ENCODE measurements at places on chromosomes 3 and 15. TPM values are rescaled to one million over a fixed set of nuclear protein-coding genes. Genes with fewer than 3 reads are reported as not detected.

DNA sequence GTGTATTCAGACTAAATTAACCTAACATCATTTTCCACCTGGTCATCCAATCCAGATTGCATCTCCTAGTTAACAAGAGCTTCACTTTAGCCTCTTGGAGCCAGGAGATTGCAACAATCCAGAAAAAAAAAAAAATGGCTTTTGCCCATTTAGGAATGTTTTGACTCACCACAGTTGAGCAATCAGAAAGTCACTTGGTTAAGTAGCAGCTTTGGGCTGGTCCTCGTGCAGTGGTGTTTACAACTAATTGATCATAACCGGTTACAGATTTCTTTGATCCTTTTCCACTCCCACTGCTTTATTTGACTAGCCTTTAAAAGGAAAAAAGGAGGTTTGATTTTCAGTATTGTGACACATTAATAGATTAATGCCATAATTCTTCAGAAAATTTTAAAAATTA, 688.8 kb upstream of the CCDC54 start:
- H3K4me1 ChIP-seq = no peaks in the 10 kb centered on the region
- no peak overlapping the region for H3K4me3 ChIP-seq
- no peak overlapping the region for H3K27ac ChIP-seq
- DNase-seq = no peak
- no peaks in the 10 kb centered on the region for H3K27me3 ChIP-seq

DNA sequence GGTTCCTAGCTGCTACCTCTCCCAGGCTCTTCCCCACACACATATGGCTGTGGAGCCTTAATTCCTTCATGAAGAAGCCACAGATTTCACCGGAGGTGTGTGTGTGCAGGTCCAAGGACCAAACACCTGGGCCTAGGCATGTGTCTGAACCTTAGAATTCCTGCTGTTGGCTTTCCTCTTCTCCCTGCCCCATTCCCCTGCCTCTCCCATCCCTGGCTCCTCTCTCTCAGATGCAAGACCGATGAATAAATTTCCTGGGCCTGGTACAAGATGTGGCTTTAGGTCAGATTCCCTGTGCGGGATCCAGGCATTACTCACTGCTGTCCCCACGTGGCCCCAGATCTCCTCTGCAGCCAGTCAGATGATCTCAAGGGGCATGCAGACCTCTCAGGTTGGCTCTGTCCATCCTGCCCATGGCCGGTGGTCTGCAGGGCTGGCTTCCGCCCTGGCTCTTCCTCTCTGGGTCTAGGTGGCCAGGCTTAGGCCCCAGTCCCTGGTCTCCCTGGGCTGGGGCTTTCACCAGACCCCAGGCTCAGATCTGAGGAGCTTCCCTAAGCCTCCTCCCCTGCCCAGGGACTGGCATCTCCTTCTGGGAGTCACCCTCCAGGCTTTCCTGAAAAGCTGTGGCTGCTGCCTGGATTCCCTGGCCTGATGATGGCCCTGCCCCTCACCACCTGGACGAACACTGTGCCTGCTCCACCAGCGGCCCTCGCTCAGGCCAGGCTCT, 20.5 kb downstream of the CCR9 start:
- no peak for DNase-seq
- H3K27me3 ChIP-seq = no peaks in the 10 kb centered on the region
- H3K27ac ChIP-seq = no peak overlapping the region
- no peak overlapping the region for H3K4me3 ChIP-seq

Gene TM6SF1
- total RNA-seq = 6.0 TPM

DNA sequence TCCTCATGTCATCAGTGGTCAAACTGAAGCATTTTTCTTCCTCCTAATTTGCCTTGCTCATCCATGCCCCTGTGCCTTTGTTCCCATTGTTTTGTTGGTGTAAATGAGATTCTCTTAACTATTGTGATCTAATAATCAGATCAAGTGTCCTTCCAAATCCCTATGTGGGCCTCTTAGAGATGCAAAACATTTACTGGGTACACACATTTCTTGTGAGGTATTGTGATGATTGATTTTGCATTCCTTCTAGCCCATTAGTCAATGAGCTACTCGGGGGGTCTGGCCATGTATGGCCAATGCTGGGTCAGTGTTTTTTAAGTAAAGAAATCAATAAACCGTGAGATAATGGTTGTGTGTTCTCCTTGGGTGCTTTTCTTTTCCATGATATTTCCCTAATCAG, 580.4 kb downstream of the VGLL3 start:
- DNase-seq = no peak
- H3K4me3 ChIP-seq = no peak overlapping the region
- H3K27ac ChIP-seq = no peak overlapping the region
- H3K4me1 ChIP-seq = no peaks in the 10 kb centered on the region
- no peaks in the 10 kb centered on the region for H3K27me3 ChIP-seq

Gene HIGD2B
- not detected for total RNA-seq

DNA sequence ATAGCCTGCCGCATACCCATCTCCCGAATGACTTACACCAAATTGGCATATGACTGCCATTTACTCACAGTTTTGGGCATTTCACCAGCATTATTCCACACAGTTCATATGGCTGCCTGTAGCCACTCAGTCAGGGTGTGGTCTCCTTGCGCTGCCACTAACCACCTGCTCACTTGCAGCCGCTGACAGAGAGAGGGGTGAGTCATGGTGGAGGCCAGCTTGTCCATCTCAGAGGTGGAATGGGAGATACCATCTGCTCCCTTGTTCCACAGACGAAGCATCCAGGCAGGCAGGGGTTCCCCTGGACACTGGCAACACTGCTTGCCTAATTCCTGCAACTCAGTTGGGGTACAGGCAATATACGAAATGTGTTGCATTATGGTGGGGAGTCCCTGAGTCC, 15.6 kb downstream of the CCRL2 start:
- no peak for DNase-seq
- H3K4me3 ChIP-seq = no peak overlapping the region
- H3K27me3 ChIP-seq = no peaks in the 10 kb centered on the region
- H3K4me1 ChIP-seq = peaks cover under 1% of the 10 kb centered on the region

DNA sequence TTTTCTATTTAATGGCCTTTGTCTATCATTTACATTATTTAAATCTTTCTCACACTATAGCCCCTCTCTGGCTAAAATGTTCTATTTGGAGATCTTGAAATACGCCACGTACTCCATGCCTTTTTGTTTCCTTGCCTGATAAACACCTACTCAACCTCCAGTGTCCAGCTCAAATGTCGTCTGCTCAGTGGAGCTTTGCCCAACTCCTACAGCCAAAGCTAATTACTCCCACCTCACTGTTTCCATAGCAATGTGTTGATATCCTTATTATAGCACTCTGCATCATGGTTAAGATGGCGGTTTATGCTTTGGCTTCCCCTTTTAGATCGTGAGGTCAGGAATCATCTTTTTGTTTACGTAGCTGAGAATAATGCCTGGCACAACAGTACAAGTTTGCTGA, 55.9 kb downstream of the NGLY1 start:
- no peak overlapping the region for H3K27ac ChIP-seq
- H3K4me1 ChIP-seq = no peaks in the 10 kb centered on the region
- no peak overlapping the region for H3K4me3 ChIP-seq

Gene CELF6
- total RNA-seq = 0.71 TPM

DNA sequence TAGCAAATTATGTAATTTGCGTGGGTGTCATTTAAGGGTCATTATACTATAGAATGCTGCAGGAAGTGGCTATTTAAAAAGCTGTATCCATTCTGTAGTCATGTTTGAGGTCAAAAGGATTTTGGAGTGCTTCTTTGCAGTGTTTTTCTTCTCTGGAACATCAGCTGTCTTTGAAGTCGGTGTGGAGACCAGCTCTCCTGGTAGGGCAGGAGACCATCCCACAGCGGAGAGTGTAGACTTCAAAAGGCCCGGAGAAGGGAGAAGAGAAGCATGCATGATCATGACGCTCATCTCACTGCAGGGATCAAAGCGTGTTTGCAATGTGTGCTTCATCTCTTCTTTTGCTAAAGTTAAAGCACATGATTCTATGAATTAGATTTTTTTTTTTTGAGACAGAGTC, 19.9 kb downstream of the PXK start:
- no peaks in the 10 kb centered on the region for H3K27me3 ChIP-seq
- H3K27ac ChIP-seq = no peak overlapping the region

Gene ABHD2
- 173 TPM for total RNA-seq

- no peak for DNase-seq
- H3K4me1 ChIP-seq = no peaks in the 10 kb centered on the region
Measured at GRCh38 chr3:195040773-195041520, 230.0 kb downstream of the XXYLT1 start.

GRCh38 chr3:18354701-18355100, 70.4 kb downstream of the SATB1 start:
- H3K4me3 ChIP-seq = no peak overlapping the region
- H3K27ac ChIP-seq = no peak overlapping the region
- no peak for DNase-seq
- peaks cover 25% of the 10 kb centered on the region for H3K36me3 ChIP-seq
- peaks cover 13% of the 10 kb centered on the region for H3K4me1 ChIP-seq

DNA sequence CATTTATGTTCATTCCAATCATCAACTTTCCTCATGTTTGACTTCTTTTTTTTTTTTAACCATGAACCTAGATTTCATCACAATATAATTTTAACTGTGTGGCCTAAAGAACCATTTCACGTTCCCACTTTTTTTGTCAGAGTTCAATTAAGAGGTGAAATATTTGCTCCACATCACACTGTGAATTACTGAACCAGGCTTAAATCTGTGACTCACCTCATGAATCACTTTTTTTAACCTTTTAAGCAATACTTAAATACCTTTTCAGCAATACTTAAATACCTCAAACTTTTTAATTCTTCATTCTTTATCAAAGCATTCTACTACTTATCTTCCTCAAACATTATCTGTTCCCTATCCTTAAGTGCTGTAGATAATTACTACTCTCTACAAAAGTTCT, 137.6 kb downstream of the SI start:
- H3K4me3 ChIP-seq = no peak overlapping the region
- DNase-seq = no peak
- H3K4me1 ChIP-seq = no peaks in the 10 kb centered on the region
- no peaks in the 10 kb centered on the region for H3K27me3 ChIP-seq
- no peak overlapping the region for H3K27ac ChIP-seq
- H3K36me3 ChIP-seq = no peaks in the 10 kb centered on the region
